ENCODE measurements at places on chromosomes 6 and 20.

- peak; percentile 49 for DNase-seq
Measured at GRCh38 chr6:4973982-4974745, 29.7 kb downstream of the RPP40 start.

DNA sequence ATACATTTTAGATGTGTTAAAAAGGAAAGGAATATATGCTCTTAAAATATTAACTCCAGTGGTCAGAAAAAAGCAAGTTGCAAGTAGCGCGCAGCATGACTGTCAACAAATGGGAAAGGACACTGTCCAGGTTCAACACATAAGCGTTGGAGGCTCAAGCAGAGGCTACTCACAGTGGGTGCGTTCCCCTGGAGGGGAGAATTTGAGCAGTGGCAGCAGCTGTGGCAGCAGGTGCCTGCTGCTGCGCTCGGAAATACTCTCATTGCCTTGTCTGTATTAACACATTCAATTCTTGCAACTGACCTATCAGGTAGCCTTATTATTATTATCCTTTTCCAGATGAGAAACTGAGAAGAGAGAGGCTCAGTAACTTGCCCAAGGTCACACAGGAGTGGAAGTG is 21.9 kb upstream of the CCN6 start:
- no peak for DNase-seq

- peak; percentile 13 for DNase-seq
Measured at GRCh38 chr6:68978411-68978810, 343.3 kb downstream of the ADGRB3 start.

DNA sequence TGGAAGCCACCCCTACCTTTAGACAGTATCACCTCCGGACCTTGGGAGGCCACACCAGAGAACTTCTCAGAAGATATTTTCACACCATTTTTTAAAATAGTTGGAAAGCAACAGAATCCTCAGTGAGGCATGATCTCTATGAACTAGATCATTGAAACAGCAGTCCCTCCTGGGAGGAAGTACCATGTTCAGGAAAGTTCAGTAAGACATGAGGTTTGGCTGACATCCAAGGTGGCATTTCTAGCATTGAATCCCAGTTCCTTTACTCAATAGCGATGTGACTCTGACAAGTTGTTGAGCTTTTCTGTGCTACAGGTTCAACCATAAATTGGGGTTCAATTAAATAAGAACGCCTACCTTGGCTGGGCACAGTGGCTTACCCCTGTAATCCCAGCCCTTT is 169.0 kb downstream of the TBC1D7 start:
- DNase-seq: no peak

DNA sequence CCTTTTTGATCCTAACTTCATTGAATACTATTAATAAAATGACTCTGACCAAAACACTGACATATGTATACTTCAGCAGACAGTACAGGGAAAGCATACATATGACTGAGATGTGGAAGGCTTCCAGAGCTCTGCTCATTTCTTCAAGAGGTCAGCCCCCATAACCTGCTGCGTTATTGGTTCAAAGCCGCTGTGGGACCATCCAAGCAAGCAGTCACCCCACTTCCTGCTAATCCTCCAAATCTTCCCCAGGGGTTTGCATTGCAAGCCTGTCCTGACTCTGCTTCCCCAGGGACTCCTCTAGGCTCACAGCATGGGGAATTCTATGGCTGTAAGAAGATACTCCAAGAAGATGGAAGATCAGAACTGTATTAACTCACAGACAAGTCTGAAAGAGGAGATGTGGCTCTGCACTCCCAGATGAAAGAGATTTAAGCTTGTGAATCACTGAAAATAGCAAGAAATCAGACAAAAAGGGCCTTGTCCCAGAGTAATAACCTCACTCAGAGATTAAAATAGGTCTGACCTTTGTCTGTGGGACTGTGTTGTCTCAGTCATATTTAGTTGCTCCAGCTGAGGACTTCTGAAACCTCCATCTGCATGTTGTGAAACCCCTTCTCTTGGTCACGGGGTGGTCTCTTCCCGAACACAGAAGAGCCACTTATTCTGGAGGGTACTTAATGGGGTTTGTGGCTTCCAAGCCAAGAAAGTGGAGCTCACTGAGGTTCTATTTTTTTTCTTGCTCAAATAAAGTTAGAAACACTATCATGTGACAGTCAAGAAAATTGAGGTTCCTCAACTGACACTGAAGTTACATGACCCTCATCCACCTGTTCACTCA is 101.5 kb upstream of the MARCKS start:
- no peak for DNase-seq

- DNase-seq: no peak
Measured at GRCh38 chr6:149400050-149400449, at the start of gene SUMO4. TSS of gene SUMO4 (plus strand) at chr6:149400262. CDS start at chr6:149400392, 130 bp downstream.

- peak; percentile 20 for DNase-seq
Measured at GRCh38 chr6:97669191-97670031, 386.4 kb upstream of the MMS22L start.

DNA sequence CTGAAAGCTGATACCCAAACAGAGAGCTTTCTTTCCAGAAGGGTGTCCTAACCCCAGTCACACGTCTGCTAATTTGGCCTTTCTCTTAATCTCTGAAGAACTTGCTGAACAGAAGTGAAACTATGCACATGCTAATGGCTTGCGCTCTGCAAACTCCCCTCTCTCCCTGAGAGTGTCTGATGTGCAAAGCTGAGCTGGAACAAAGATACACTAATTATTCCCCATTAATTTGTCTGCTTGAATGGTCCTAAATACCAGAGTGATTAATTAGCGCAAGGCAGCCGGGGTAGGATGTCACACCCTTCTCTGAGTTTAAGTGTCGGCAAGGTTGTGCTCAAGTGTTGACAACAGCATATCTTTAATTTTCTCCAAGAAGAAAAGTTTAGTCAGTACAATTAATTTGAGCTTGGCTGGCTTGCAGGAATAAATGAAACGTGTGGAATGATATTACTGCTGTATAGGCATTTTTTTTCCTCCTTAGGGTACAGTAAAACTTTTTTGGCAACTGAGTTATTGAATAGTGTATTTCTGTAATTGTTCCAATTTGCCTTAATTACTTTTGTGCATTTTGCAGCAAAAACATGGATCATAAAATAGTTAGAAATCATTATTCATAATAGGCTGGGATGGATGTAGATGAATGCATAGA is 715.9 kb upstream of the POU3F2 start:
- no peak for DNase-seq

DNA sequence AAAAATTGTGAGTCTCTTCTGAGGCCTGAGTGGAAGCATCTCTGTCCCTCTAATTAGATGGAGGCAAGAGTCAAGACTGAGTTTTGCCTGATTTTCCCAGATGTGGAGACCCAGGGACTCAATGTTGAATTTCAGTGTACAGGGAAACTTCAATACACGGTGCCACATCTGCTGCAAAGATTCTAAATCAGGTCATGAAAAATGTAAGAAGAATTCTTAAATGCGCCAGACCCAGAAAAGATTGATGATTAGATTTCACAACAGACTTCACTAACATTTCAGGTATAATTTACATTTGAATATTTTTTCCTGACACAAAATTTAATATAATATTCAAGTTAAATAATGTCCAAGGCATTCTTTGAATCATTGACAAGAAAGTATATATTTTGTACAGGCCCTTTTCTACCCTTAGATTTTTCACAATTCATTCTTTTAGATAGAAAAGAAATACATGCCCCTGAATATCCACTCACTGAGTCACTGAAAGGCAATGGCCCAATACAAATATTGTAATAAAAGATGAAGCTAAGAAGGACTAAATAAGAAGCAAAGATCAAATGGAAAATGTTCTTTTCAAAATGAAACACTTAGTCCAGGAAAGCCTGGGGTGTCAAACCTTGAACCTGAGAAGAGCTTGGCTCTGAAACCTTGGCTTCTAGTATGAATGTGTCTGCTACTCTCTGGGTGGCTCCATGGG is 18.2 kb upstream of the HDGFL1 start:
- DNase-seq: peak; percentile 23

All from fibroblast of skin of abdomen (primary cell).